NCI-H460 (cell line): ENCODE measurements at places on chromosomes 1 and 21.

DNA sequence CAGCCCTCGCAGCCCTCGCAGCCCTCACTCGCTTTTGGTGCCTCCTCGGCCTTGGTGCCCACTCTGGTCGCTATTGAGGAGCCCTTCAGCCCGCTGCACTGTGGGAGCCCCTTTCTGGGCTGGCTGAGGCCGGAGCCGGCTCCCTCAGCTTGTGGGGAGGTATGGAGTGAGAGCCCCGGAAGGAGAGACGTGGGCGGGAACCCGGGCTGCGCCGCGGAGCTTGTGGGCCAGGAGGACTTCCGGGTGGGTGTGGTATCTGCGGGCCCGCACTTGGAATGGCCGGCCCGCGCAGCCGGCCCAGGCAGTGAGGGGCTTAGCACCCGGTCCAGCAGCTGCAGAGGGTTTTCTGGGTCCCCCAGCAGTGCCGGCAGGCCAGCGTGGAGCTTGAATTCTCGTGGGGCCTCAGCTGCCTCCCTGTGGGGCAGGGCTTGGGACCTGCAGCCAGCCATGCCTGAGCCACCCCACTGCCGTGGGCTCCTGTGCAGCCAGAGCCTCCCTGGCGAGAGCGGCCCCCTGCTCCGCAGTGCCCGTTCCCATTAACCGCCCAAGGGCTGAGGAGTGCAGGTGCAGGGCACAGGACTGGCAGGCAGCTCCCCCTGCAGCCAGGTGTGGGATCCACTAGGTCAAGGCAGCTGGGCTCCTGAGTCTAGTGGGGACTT is 9.9 kb upstream of the CFHR2 start:
- no peak for DNase-seq

- DNase-seq = no peak
These were observed 102.4 kb upstream of the ETV3 start for GRCh38 chr1:157240495-157241184.

DNA sequence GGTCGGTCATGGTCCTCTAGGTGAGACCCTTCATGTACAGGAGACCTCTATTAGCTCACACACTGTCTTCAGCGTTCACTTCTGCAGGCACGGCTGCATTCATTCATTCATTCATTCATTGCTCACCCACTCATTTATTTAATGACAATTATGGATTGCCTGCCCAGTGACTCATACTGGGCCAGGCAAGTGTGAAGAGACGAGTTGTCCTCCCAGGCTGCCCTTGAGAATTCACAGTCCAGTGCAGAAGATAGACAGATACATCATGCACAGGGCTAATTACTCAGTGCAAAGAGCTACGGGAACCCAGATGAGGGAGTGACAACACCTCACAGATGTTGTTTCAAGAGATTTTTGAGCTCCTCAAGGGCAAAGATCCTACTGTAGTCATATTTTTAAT is 248.4 kb downstream of the TNR start:
- DNase-seq = no peak

DNA sequence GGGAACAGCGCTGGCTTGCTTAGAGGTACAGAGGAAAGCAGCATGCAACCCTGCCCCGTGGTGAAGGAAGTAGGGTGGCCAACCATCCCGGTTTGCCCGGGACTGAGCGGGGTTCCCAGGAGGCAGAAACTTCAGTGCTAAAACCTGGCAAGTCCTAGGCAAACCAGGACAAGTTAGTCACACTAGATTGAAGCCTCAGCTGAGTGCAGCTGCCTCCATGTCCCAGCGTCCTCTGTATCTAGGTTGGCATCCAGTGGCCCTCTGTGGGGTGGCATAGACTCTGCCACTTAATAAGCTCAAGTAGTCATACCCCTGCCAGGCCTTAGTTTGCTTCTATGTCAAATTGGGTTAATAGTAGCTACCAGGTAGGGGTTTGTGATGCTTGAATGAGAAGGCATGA is 67.1 kb downstream of the ATP2B4 start:
- DNase-seq = no peak

DNA sequence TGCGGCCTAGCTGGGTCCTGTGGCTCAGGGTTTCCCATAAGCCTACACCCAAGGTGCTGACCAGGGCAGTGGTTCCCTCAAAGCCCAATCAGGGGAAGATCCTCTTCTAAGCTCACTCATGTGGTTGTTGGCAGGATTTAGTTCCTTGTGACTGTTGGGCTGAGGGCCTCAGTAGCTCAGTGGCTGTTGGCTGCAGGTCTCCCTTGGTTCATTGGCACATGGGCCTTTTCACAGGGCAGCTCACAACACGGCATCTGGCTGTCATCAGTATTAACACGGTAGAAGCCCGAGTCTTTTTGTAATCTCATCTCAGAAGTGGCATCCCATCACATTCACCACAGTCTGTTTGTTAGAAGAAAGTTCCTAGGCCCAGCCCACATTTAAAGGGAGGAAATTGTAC is 188.2 kb upstream of the HMCN1 start:
- DNase-seq = no peak

- no peak for DNase-seq
These were observed 605.3 kb upstream of the USP24 start for GRCh38 chr1:55820501-55820900.

GRCh38 chr21:17660452-17660851 is 47.8 kb upstream of the BTG3 start:
- no peak for DNase-seq

DNA sequence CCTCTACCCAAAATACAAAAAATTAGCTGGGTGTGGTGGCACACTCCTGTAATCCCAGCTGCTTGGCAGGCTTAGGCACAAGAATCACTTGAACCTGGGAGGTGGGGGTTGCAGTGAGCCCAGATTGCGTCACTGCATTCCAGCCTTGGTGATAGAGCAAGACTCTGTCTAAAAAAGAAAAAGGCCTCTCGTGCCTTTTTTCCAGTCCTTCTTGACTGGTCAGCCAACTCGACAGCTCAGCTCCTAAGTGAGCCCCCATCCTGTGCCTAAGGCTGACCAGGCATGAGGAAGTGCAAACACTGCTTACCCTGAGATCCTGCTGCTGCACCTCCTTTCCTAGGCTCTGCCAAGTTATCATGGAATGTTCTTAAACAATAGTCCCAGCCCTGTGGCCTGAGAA is 10.1 kb upstream of the PROK1 start:
- DNase-seq = no peak

DNA sequence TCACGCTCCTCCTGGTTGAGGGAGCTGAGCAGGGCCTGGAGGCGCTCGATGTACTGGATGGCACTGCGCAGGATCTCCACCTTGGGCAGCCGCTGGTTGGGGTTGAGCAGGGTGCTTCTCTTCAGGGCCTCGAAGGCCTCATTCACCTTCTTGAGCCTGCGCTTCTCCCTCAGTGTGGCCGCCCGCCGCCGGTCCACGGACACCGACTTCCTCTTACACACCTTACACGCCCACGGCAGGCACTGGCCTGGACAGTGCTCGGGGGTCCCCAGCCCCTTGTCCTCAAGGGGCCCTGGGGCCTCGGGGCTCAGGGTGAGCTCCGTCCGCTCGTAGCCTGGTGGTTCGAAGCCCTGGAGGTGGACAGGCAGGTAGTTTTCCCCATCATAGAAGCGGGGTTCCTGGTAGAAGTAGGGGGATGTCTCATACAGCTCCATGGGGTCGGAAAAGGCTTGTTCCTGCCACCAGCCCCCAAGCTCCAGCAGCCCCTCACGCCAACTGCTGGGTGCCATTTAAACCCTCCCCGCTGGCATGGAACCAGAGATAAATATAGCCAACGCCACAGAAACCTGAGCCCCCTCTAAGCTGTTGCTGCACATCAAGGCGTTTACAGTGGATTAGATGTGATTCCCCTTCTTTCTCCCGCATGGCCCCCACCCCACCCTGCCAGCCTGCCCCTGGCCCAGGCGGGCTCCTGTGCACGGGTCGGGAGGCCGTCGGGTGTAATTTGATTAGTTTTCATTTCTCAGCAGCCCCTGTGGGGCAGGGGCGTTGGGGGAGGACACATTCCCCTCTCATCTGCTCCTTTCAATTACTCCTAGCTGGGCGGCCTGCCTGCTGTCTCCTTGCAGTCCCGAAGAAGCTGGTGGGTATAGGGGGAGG is at the start of gene MYOG:
Gene MYOG, minus strand, starts transcription at position 485 of the 879 bp plus-strand sequence. Its CDS starts 51 bp downstream, at position 434.
- no peak for DNase-seq

- DNase-seq = no peak
These were observed 277.0 kb downstream of the MRPL39 start for GRCh38 chr21:25330266-25330665.

- no peak for DNase-seq
These were observed 10.0 kb downstream of the ARMH1 start for GRCh38 chr1:44684525-44684924.

GRCh38 chr1:248757784-248758195 is 2.2 kb upstream of the LYPD8 start:
- DNase-seq = no peak

DNA sequence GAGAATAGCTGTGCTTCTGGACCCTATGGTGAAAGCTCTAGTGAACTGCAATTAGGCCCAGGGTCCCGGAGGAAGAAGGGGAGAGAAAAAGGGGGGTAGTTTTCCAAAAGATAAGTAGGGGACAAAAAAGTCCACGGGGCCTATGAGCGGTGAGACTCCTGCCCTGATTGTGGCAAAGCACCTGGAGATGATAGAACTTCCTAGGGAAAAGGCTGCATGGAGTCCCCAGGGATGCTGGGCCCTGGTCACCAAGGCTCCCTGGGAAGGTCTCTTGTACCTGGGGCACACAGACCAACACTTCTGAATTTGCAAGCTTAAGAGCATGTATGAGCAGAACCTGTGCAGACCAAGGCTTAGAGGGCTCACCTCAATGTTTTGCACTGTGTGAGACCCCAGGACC is 5.4 kb upstream of the SHISA4 start:
- DNase-seq = no peak

GRCh38 chr1:29420202-29420601 is 183.9 kb downstream of the PTPRU start:
- no peak for DNase-seq

- no peak for DNase-seq
These were observed 13.0 kb upstream of the ZNF692 start for GRCh38 chr1:248871837-248872401.

DNA sequence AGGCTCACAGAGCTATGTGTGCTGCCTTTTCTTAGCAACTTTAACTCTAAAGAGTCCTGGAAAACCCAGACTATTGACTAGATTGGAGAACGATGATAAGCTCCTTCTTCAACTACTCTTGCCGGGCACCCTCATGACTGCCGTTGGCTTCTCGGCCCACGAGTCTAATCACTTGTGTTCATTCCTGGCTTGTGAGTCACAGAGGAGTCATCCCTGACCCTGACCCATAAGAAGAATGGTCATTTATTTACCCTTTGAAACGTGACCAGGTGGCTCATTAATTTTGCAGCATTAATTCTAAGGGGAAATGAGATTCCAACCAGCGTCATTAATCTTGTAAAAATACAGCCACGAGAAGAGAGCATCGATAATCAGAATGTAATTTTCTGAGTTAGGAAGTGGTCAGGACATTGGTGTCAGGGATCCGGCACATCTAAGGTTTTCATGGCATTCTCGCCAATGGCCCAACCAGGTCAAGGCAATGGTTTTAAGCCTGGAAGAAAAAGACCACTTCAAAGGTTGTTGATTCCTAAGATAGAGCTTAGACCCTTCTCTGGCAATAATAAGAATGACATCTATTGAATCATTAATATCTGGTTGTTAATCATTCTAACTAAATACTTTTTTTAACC is 183.6 kb upstream of the RUNX1 start:
- peak; percentile 47 for DNase-seq

GRCh38 chr1:117093091-117093534 is 28.4 kb downstream of the TRIM45 start:
- peak; percentile 81 for DNase-seq

- no peak for DNase-seq
These were observed 53.2 kb upstream of the LYST start for GRCh38 chr1:235919833-235920441.

DNA sequence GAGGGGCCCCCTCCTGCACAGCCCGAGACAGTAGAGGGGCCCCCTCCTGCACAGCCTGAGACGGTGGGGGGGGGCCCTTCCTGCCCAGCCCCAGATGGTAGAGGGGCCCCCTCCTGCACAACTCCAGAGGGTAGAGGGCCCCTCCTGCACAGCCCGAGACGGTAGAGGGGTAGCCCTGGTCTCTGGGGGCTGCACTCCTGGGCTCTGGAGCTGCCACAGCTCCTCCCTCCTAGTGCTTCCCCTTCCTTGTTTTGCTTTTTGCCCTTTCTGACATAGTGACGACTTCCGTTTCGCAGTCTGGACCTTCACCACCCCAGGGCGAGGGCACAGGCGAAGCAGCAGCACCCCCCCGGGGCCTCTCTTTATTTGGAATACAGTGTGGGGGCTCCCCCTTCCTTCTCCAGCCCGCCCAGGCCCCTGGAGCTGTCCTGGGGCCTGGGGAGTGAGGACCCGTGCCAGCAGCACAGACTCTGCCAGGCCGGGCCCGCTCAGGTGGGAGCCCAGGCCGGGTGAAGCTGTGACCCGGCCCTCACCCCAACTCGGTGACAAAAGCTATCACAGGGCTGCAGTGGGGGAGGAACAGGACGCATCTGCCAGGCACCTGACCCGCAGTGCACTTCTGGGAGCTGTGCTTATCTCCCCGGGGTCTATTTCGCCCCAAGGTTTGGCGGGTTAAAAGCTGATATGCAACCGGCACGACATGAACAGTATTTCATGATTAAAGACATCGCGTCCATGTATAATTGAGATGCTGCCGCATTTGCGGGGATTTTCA is 1.1 kb upstream of the PRXL2B start:
- no peak for DNase-seq

GRCh38 chr1:55316502-55316901 is 101.3 kb upstream of the USP24 start:
- DNase-seq = no peak

GRCh38 chr1:150383631-150384324 is 19.8 kb downstream of the RPRD2 start:
- no peak for DNase-seq

- DNase-seq = no peak
These were observed 365.8 kb downstream of the SMYD3 start for GRCh38 chr1:246141306-246141705.

- no peak for DNase-seq
These were observed 44.5 kb downstream of the KIRREL1 start for GRCh38 chr1:158037866-158038359.

DNA sequence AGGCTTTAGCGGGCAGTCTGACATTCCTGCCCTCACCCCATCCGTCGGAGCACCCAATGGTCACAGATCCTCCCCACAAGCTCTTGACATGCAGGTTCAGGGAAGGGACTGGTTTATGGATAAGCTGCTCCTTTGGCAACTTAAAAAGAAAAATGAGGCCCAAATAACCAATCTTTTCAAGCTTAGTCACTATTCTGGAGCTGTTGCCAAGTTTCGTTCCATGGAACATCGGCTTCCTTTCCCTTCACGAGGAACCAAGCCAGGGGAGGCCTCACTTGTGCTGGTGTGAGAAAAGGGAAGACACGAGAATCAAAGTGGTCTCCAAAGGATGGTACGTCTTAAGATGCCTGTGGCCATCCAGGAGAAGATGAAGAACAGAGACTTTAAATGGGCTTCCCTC is 46.1 kb upstream of the LPAR3 start:
- no peak for DNase-seq
